GM23248 (cell line): ENCODE measurements at places on chromosomes 5 and 9. TPM values are rescaled to one million over a fixed set of nuclear protein-coding genes. Genes with fewer than 3 reads are reported as not detected.

- DNase-seq: no peak
These were observed 59.3 kb upstream of the ANGPTL2 start for GRCh38 chr9:127181595-127182190.

DNA sequence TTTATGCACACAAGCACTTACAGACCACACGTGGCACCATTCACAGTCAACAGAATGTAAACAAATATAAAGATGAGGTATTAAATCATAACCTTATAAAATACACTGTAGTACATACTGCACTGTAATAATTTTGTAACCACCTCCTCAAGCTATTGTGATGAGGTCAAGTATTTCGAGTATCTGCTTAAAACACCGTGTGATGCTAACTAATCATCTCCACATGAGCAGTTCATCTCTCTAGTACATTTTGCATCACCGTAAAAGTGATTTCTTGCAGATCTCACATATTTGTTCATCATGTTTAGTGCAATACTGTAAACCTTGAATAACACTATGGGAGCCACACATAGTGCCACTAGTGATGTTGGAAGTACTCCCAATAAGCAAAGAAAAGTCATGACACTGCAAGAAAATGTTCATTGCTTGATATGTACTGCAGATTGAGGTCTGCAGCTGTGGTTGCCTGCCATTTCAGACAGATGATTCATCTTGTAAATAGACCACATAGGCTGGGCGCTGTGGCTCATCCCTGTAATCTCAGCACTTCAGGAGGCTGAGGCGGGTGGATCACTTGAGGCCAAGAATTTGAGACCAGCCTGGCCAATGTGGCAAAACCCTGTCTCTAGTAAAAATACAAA, 44.3 kb downstream of the FOXB2 start:
- DNase-seq: peak; percentile 70

GRCh38 chr5:122253794-122254193, 58.2 kb upstream of the SNCAIP start:
- DNase-seq: no peak

GRCh38 chr9:132880324-132880661, 1.6 kb downstream of the SPACA9 start:
- DNase-seq: peak; percentile 23

DNA sequence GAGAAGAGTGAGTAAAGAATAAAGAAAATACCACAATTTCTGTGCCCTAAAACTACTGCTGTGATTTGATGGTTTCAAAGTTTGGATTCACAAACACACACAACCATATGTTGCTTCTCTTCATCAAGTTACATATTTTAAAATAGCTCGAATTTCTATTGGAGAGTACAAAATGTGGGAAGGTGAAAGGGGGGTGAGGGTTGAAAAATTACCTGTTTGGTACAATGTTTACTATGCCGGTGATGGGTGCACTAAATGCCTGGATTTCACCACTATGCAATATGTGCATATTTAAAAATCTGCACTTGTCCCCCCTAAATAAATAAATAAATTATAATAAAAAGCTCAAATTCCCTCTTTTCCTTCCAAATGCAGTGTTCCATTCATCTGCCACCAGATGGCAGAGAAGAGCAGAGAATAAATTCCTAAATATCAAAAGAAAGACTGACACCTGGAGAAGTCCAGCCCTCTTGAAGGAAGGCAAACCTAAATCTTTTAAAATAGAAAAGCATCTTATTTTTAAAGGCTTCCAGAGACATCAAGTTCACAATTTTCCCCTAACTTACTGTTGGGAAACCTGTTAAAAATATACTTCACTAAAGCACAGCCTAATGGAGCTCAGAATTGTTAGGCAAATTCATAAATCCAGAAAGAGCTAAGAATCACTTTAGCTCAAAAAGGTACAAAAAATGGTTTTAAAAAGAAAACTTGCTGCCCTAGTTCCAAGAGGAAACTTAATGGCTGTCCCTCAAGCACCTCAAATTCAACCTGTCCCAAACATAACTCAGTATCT, 24.8 kb upstream of the HNRNPA0 start:
- DNase-seq: peak; percentile 58

DNA sequence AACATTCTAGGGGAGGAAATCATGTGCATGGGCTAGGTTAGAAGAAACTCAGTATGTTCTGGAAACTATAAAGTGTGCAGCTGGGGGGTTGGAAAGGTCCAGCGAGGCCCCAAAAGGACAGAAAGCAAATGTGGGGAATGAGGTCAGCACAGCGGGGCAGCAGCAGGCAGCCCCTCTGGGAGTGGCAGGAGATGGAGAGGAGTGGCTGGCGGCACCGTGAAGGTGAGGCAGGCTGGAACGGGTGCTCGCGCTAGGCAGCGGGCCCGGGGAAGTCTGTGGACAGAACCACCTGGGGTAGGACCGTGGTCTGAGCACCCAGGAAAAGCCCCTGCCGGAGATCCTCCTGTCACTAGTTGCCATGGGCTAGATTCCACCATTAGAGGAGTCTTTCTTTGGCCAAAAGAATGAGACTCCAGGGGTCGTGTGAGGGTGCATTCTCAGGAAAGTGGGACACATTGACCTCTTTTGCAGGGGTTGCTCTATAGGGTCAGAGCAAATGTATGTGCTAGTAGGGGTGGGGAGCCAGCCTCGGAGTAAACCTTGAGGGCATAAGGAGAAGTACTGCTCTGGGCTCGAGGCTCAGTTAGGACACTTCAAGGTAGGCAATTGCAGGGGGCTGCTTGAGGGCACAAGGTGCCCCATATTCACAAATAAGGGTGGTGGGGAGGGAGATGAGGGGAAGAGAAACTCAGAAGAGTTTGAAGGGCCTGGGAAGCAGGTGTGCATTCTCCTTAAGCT, 61.2 kb downstream of the IL6ST start:
- no peak for DNase-seq

GRCh38 chr9:107484117-107484723, 5.3 kb downstream of the KLF4 start:
- DNase-seq: peak; percentile 84

GABRA6 gene
- total RNA-seq: not detected in 2 replicates

DNA sequence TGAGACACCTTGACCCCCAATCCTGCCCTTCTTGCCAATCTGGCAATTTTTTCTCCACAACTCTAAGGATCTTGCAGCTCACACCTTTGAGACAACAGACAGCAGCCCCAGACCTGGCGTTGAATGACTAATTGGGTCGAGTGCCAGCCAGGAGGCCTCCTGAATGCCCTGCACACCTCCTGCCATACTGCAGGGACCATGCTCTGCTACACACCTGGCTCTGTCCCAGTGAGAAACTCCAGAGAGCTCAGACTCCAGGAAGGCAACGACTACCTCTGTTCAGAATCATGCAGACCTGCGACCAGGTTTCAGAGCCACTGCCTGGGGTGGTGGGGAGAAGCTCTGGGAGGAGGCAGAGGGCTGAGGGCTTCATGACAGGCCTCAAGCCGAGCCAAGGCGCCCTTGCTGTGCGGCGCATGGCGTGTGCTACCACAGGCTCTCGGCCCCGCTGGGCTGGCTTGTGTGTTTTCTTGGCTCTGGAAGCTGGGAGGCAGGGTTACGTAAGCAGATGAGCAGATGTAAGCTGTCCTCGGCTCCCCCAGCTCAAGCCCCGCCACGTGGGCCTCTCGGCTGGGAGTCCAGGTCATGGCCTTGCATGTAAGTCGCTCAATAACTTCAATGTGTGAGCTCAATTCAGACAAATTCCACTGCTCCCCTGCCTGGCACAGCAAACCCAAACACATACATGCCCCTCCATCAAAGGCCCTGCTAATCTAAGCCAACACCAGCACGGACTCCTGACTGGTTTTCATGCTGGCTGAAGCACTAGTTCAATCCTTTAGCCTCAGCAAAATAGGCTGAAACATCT, 27.5 kb downstream of the B4GALT1 start:
- DNase-seq: peak; percentile 88

GRCh38 chr5:54859316-54859715, 126.1 kb downstream of the ESM1 start:
- DNase-seq: peak; percentile 30

DNA sequence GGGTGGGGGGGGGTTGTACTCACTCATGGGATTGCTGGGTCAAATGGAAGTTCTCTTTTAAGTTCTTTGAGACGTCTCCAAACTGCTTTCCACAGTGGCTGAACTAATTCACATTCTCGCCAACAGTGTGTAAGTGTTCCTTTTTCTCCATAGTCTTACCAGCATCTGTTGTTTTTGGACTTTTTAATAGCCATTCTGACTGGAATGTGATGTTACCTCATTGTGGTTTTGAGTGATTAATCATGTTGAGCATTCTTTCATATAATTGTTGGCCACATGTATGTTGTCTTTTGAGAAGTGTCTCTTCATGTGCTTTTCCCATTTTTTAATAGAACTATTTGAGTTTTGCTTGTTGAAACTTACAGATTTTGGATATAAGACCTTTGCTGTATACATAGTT, 94.9 kb upstream of the PLPPR1 start:
- DNase-seq: peak; percentile 45

DNA sequence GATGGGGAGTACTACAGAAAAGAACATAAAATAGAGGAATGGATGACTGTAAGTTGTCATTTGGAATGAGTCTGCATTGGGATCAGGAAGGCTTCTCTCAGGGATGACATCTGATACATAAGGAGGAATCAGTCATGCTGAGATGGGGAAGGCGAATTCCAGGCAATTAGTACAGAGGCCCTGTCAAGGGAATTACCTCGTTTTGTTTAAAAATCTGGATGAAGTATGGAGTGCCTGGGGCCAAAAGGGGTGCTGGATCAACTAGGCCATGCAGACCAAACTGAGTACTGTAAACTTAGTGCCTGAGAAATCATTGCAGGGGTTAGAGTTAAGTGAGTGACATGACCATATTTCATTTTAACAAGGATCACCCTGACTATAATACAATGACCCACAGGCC, 30.5 kb downstream of the JAKMIP2 start:
- no peak for DNase-seq

EIF4E1B gene
- total RNA-seq: not detected in 2 replicates

DNA sequence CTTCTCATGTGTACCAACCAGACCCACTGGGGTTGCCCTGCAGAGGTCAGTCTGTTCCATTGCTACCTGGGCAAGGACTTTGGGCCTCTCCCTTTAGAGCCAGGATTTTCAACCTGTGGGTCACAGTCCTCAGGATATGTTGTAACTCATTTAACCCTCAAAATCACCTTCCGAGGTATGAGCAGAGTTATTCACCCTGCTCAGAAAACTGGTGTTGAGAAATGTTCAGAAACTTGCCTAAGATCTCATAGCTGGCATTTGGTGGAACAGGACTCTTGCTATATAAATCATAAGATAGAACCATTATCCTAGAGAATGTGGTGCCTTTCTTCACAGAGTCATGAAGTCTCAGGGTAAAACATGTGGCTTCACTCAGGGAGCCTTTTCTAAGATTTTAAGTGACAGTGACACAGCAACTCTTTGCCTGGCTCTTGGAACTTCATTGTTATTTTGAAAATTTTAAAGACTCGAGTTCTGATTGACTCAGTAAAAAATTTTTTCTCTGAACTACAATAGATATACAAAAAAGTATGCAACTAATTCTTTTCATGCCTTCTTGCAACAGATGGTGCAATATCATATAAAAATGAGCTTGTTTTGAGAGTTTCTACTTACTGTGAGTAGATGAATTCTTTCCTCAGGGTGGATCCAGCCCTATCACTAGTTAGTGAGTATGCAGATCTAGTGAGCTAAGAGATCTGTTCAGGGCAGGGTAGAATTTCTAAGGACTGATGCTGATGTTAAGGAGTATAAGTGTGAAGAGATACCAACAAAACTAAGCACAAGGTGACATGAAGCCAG, 29.5 kb downstream of the CAST start:
- DNase-seq: peak; percentile 75

GRCh38 chr9:134253606-134254205, 72.5 kb upstream of the RXRA start:
- peak; percentile 86 for DNase-seq

DNA sequence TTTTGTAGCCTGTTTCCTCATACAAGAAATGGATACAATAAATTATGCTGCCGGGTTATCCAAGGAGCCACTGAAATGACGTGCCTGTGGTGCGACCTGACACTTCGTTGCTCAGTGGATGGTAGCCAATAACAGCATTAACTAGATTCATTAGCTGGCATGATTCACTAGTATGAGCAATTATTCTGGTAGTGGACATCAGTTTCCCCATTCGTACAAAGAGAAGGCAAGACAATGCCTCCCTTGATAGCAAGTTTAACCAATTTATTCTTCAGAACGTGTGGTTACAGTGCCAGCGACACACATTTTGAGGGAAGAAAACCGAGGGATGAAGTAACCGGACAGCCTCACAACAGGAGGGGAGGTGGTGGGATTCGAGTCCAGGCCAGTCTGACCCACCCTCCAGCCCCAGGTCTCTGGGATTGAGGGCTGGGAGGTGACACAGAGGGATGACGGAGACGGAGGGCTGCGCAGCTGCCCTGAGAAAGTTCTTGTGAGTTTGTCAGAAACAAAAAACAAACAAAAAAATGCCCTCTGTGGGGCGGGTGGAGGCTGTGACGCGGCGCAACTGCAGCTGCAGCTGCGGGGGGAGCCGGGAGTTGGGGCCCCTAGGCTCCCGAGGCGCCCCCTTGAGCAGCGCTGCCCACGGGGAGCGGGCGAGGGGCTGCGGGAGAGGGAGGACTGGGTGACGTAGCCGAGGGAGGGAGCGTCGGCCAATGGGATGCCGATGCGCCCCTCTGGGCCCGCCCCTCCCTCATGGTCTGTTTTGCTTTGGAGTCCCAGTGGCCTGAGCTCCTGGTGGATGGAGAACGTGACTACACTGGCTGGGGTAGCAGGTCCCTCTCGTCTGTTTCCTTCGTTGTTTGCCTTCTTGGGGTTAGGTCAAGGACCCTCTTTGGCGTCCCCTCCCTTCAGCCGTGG, 10.9 kb downstream of the LHX2 start:
- DNase-seq: no peak

CDKN2A gene
- 18.1 and 27.3 TPM in 2 replicates for total RNA-seq

DNA sequence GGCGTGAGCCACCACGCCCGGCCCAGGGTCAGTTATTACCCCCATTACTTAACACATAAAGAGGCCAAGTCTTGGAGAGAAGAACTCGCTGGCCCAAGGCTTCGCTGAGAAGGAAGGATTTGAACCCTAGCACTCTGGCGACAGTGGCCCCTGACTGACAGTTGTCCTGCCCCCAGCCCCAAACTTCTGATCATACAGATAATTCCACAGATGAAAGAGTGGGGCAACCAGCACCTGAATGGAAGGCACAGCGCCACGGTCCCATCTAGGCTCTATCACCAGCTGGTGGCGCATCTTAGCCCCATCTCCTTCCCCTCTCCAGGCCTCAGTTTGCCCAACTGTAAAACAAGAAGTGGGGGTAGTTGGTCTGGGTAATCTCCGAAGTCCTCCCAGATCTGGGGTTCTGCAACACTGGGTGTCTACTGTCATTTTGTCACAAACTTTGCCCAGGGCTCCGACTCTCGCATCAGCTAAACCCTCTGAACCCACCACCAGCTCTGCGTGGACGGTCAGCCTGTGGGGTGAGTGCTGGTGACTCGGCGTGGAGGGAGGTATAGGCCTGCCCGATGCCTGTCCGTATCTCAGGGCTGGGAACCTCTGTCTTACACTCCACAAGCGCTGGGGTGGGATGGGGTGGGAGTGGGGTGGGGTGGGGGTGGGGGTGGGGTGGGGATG, 209.3 kb downstream of the C9orf50 start:
- DNase-seq: no peak

- DNase-seq: peak; percentile 9
These were observed 53.8 kb downstream of the KCNV2 start for GRCh38 chr9:2771087-2771486.

PCDHGB6 gene
- 1.9 and 4.3 TPM in 2 replicates for total RNA-seq
